Activated CD8-positive, alpha-beta memory T cell treated with anti-CD3 and anti-CD28 coated beads for 4 hours (primary cell): ENCODE measurements at places on chromosomes 5 and 9.

GRCh38 chr9:131480258-131480657, 22.5 kb upstream of the POMT1 start:
- DNase-seq, result no peak

- no peak for DNase-seq
Measured at GRCh38 chr5:61599370-61600122, 267.5 kb downstream of the ZSWIM6 start.

GRCh38 chr5:90570034-90570433, 11.4 kb downstream of the ADGRV1 start:
- no peak for DNase-seq

- no peak for DNase-seq
Measured at GRCh38 chr5:154273028-154273617, 82.6 kb downstream of the GALNT10 start.

DNA sequence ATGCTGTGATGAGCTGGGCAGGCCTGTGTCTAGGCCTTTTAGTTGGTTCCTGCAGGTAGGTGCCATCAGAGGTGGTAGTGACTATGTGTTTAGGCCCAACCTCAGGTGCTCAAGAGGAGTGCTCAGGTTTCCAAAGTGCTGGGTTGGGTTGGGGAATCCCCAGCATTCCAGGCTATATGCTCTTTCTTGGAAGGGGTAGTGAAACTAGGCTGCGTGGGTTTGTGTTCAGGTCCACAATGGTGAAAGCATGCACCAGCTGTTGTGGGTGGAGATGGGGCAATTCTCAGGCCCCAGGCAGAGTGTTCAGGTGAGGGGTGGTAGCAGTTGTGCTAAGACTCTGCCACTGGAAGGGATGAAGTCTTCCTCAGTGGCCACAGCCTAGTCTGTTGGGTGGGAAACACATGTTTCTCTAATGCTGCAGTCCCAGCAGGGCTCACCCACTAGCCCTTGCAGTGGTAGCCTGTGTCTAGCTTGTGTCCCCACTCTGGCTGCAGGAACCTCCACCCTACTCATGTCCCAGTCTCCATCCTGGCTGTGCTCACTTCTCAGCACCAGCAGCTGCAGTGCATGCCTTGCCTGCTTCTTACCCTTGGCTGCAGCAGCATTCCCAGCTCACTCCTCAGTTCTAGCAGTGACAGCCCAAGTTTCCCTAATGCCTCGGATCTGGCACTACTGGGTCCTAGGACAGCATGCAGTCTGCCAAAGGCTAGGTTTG, 78.9 kb downstream of the FAM170A start:
- no peak for DNase-seq

- DNase-seq, result no peak
Measured at GRCh38 chr9:99828417-99829176, 6.9 kb downstream of the NR4A3 start.

DNA sequence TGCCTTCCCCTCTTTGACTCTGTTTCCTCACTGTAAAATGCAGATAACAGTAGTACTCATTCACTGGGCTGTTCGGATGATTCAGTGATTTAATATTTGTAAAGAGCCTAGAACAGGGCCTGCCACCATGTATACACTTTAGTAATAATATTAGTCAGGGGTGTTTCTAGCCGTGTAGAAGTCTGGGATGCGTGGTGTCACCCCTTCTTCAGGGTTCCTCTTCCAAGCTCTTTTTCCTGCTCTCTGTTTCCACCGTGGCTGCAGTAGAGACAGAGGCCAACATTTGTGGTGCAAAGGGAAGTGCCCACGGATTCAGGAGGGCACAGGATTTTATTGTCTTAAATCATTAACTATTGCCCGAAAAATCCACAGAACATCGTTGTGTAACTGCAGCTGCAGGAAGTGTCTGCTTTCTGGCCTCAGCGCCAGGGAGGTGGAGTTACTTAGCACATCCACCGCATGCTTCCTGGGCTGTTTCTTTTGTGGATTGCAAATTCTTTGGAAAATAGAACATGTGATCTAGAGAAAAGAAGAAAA, 61.7 kb downstream of the TRIO start:
- DNase-seq, result no peak

GRCh38 chr5:421901-422300, 21.1 kb upstream of the EXOC3 start:
- no peak for DNase-seq

DNA sequence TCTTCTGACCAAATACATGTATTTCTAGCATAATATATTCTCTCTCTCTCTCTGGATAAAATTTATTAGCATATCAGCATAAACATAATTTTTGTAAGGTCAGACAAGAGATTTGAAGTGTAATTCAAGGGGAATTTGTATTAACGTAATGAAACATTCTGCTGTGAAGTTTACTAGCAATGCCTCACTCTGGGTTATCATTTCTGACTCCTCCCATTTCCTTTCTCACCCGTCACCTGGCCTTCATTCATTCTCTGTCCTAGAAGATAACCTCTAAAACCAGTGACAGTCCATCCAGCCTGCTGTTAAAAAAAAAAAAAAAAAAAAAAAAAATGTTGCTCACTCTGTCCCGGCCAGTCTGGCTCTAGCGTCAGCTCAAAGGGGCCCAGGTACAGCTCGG, 27.1 kb downstream of the GRAMD2B start:
- DNase-seq, result no peak

DNA sequence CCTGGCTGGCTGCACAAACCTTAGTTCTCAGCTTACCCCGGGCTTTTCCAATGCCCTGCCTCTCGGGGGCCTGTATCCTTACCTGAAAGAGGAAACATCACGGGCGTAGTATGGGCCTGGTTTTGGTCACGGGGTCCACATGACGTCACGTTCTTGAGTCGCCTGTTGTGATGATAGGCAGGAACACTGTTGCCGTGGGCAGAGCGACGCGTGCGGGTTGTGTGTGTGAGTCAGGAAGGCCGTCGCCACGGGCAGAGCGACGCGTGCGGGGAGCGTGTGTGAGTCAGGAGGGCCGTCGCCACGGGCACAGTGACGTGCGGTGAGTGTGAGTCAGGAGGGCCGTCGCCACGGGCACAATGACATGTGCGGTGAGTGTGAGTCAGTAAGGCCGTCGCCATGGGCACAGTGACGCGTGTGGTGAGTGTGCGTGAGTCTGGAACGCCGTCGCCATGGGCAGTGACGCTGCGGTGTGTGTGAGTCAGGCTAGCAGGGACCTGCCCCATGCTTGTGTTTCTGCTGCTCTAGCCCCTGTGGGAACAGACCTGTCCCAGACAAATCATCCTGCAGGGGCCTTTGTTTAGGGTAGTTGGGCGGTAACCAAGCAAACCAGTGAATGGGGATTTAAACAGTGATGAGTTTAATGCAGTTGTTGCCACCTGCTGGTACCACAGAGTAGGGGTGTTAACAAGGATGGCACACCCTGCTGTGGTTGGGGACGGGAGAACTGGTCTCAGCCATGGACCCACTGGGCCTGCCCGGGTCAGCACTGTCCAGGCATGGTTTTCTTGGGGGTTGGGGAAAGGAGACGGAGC, 19.8 kb downstream of the TRIP13 start:
- DNase-seq, result peak; percentile 42

DNA sequence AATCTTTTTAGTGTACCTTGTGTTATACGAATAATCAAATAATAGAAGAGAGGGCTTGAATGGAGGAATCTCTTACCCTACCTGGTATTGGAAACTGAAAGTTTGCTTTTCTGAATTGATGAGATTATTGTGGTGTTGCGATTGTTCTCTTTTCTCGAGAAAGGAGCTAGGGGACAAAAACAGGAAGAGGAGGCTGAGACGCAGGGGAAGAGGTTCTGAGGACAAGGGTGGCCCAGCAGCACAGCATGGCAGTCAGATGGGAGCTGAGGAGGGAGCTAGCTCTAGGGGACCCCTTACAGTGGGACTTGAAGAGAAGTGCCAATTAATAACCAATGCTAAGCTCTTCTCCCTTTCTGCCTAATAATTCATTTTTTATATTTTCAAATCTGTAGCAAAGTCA, 183.3 kb upstream of the DMAC1 start:
- DNase-seq, result no peak

DNA sequence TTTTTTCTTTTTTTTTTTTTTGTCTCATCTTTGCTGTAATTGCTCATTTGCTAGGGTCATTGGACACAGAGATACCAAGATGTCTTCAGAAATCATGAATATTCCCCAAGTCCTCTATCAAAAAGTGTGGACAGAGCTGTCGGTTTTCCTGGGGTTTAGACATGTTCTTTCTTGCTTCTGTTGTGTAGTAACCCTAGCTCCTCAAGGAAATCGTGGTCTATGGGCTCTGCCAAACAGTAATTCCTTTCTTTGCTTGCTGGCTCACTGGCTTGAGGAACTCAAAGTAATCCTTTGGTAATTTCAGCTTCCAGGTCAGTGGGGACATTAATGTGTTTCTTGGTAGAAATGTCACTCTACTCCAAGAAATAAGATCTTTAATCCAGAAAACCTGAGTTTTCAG, 101.7 kb downstream of the TMC1 start:
- no peak for DNase-seq

GRCh38 chr5:114310666-114311065, 51.2 kb upstream of the KCNN2 start:
- no peak for DNase-seq

DNA sequence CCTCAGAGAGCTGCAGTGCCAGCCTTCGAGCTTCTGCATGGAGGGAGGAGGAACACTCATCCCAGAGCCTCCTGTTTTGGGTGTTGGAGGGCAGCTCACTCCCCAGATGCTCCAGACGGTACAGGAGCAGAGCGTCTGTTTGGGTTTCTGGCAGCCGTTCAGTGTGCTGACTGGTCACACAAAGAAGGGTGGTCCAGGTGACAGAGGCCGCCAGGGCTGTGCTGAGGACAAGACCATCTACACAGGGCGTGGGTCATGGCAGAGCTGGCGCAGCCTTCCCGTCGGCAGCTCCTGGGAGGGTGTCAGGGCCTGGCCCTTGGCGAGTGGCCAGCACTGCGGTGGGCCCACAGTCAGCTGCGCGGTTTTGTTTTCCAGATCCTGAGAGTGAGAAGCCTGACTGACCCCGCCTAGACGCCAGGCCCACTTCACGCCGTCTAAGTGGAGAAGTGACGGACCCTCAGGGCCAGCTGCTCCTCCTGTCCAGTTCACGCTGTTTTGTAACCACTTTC, 131.4 kb upstream of the FAM120A start:
- no peak for DNase-seq

GRCh38 chr9:98445576-98445975, 190.1 kb upstream of the TBC1D2 start:
- DNase-seq, result no peak

GRCh38 chr9:98075332-98075805, 18.8 kb downstream of the NANS start:
- no peak for DNase-seq

GRCh38 chr9:95082401-95083084, 235.0 kb downstream of the FANCC start:
- no peak for DNase-seq

- DNase-seq, result no peak
Measured at GRCh38 chr5:149936700-149937091, 7.9 kb downstream of the PDE6A start.

- DNase-seq, result no peak
Measured at GRCh38 chr9:30775236-30775635, 1609.2 kb upstream of the ACO1 start.

DNA sequence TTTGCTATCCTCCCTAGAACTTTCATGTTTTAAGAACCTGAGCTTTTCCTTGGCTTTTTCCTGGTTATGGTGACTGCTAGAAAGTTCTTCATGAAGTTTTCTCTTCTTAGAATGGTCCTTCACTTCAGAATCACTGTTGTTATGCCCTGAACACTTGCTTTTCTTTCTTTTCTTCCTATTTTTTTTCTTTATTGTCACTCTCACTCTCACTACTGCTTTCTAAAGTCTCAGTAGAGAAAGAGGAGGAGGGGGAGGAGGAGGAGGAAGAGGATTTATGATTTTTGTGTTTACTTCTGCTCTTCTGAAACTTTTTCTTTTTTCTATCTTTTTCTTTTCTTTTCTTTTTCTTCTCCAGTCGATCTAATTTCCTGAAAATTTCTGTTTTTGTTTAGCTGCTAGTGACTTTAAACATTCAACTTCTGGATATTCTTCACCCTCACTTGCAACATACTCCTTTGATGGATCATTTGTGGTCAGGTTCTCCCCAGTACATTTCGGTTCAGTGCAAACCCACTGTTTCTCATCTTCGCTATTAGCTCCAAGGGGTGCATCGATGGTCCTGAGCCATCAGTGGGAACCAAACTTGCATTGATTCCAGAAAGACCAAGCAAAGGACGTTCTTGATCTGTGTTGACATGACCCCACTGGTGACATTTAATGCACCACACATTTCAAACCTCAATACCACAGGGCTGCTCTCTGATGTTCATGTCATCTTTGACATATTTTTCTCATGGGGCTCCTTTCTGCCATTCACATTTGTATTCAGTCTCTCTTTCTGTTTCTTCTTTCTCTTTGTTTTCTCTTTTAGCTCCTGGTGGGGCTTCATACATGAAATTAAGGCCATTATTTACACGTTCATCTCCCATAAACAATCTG, 81.6 kb upstream of the HAND1 start:
- DNase-seq, result no peak

- no peak for DNase-seq
Measured at GRCh38 chr9:83012922-83013838, 49.8 kb downstream of the RASEF start.

DNA sequence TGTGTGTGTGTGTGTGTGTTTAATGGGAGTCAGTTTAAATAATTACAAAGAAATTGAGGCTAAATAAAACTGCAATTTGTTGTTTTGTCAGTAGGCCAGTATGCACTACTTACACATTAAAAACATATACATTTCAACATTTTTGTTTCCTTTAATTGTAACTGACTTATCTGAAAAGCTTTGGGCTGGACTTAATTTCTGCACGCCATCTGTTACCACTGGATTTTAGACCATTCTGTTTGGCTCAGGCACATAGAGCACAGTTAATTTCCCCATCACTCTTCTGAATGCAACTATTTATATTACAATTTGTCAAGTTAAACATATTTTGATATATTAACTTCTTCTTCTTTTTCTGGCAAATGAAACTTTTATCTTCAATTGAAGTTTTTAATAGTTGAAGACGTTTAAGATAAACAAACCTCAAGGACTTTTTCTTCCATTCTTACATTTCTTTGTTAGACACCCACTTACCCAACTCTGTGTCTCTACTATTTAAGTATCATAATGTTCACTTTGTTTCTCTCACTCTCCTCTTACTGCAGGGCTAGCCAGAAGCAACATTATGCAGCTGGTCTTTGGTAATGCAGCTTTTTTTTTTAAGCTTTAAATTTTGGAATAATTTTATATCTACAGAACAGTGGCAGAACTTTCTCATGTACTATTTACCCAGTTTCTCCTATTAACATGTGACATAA, 253.4 kb upstream of the ANKH start:
- no peak for DNase-seq
